Stimulated activated naive CD8-positive, alpha-beta T cell treated with anti-CD3 and anti-CD28 coated beads, Interleukin-15, Interleukin-2, amounts not matched to agents 100 U/mL and 50 U/mL, for 24 hours (primary cell): ENCODE measurements at places on chromosomes 6 and 20.
A peak's percentile ranks its signal among the peaks of the same experiment; 100 is the strongest.

- no peak for DNase-seq
Measured at GRCh38 chr6:124420116-124420840, 542.0 kb upstream of the RNF217 start.

- DNase-seq: no peak
Measured at GRCh38 chr20:7505152-7505834, 435.0 kb downstream of the HAO1 start.

- DNase-seq: peak; percentile 67
Measured at GRCh38 chr6:38713812-38714211, 1.3 kb upstream of the DNAH8 start.

DNA sequence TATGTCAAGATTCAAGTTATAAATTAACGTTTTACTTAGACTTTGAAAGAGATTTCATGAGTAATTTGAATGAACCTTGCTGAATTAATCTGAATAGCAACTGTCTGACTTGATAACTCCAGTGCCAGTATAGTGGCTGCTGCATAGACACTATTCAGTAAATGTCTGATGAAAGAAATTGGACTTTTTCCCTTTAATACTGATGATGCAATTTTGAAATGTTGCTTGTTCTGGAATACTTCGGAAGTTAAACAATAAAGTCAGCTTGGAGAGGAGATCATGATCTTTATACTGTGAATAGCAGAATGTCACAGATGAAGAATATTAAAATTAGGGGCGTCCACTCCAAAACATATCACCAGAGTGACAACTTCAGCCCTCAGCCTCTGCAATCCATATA lies 3.6 kb upstream of the PGBD1 start:
- DNase-seq: no peak

GRCh38 chr20:38645351-38645750 lies 43.7 kb downstream of the ARHGAP40 start:
- no peak for DNase-seq

DNA sequence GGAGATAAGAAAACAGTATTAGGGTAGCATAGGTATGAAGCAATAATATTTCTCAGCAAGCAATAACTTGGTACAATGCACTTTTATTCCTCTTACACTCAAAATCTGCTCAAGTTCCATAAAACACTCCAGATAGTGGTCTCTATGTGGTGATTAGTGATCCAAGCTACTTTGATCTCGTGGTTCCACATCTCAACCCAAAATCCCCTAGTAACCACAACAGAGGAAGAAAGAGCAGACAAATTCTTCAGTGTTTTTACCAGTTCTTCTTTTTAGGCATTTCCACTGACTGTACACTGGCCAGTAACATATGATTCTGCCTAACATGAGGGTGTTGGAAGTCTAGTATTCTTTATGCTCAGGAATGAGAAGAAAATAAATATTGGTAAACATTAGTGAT lies 309.0 kb upstream of the PTCHD4 start:
- DNase-seq: no peak

DNA sequence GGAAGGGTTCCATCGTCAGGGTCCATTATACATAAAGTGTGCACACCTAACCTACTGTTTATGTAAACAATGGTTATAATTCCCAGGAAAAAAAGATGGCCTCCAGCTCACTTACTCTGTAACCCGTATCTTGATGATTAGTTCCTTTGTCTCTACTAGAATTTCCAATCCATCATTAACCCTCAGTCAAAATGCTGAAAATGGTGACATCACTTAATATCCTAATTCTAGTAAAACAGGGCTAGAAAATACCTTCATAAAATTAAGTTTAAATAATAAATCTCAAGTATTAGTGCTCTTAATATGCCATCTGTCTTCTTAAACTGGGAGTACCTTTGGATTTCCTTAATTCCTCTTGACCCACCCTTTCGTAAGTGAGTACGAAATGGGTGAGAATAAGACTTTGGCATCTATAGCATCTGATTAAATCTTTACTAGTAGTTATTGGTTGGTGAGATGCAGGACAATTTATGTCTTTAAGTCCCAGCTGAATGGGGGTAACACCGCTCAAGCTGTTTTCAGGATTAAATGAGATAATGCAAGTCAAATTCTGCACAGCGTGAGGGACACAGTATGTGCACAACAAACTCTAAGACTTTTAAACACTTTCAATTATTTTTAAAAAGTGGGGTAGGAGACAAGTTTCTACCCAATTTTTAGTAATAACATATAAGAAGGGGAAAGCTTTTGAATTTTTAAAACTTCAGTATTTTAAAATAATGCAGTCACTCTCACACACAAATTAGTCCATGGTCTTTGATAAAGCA lies 1.6 kb downstream of the HMGN3 start:
- DNase-seq: no peak

DNA sequence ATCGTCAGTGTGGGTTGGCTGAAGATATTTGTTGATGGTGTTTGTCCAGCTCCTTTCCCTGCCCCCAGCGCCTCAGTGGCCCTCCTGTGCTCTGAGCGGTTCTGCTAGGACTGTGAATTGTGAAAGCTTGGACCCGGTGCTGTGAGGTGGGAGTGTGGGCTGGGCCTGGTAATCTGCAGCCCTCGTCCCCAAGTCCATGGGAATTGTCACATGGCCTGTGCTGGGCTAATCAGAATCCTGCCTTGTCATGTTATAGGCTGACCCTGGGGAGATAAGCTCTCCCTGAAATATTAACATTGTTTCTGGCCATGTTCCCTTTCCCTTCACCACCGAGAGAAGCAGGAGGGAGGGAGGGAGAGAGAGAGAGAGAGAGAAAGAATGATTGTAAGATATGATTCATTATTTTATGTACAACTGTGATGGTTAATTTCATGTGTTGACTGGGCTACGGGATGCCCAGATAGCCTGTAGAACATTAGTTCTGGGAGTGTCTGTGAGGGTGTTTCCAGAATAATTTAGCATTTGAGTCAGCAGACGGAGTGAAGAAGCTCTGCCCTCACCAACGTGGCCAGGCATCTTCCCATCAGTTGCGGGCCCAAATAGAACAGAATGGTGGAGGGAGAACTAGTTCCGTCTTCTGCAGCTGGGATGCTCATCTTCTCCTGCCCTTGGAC lies 62.4 kb downstream of the TFAP2C start:
- DNase-seq: no peak

DNA sequence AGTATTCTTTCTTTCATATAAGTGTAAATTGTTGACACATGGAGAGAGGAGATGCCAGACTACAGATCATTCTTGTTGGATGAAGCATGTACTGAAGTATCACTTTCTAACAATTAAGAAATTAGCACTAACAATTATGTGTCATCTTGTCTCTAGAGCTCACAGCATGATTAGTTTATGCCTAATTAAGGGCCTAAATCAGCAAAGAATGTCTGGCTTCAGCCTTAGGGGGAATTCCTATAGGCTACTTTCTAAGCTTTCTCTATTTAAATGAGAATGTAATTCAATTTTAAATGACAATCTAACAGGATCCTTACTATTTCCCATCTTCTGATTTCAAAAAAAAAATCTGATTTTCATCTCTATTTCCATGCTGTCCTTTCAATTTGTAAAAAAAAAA lies 371.0 kb downstream of the EPHA7 start:
- DNase-seq: no peak

- no peak for DNase-seq
Measured at GRCh38 chr20:1423625-1424106, 30.8 kb upstream of the FKBP1A start.

GRCh38 chr6:117138425-117138824 lies 126.9 kb upstream of the VGLL2 start:
- no peak for DNase-seq

GRCh38 chr20:52102559-52102958 lies 89.0 kb downstream of the ZFP64 start:
- DNase-seq: no peak

- no peak for DNase-seq
Measured at GRCh38 chr20:6635034-6635736, 132.3 kb upstream of the BMP2 start.

GRCh38 chr6:31351401-31352309 lies 5.3 kb downstream of the HLA-B start:
- DNase-seq: no peak
